Stimulated activated CD8-positive, alpha-beta memory T cell treated with anti-CD3 and anti-CD28 coated beads, Interleukin-7, amount 100 ng/mL, for 1 hour (primary cell): ENCODE measurements at places on chromosomes 4 and X.

DNA sequence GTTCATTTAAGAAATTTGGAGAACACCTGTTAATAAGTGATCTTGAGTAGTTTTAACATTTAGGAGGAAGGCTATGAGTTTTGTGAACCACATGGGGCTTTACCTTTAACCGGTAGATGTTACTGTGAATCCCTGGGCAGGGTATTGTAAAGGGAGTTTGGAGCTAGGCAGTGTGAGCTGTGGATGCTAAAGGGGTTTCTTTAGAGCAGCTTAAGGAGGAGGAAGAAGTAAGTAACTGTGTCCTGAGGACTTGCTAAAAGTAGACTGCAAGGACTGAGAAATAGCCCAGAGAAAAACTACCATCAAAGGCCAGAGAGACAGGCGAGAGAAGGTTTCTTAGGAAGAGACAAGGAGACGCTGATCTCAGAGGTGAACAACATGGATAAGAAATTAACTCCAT, 5.6 kb downstream of the RHOH start:
- no peak for DNase-seq

- no peak for DNase-seq
Measured at GRCh38 chr4:76199664-76200211, 13.9 kb downstream of the SCARB2 start.

DNA sequence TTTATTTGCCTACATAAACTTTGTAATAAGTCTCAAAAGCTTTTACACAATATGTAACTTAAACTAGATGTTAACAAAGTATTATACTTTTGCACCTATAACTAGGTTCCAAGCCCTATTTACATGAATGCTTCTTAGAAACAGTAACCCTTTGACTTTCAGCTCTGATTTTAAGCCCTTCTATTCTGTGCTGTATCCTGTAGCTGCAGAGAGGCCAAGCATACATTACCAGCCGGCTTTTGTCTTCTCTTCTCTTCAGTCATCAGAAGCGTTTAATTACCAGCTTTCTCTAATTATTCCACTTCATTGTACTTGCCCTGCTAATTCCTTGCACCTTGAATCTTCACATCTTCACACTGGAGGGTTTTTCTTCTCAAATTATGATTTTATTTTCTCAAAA, 403.1 kb downstream of the PDGFC start:
- no peak for DNase-seq

- DNase-seq, result no peak
Measured at GRCh38 chr4:27176400-27176799, 315.8 kb downstream of the STIM2 start.

DNA sequence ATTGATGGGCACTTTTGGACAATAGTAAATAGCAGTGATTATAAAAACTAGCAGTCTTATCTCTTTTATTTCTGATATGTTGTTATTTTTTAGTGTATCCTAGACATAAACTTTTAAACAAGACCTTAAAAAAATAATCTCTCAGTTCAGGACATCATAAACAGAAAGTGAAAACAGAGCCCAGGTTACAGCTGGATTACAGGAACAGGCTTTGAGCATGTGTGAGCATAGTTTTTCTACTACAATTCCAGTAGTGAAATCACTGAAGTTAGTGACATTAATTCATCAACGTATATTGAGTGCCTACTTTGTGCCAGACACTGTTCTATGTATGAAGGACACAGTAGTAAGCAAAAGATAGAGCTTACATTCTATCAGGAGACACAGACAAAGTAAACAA, 16.9 kb downstream of the TRIM75 start:
- no peak for DNase-seq

DNA sequence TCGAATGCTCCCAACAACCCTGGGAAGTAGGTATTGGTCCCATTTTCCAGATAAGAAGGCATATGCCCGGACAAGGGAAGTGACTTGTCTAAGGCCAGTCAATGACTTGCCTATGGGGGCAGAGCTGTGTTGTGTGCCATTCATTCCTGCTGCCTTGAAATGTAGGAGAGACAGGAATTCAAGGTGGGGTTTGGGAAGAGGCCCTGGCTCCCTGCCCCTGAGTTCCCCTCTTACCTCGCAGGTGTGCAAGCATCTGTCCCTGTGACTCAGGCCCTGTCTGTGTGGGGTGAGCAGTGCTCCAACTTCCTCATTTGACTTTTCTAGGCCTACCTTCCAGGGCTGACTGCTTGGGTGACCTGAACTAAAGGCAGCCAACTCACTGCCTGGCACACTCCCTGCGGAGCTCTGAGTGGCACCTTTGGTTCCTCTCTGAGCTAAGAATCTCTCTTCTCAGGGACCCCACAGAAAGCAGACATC, 5.1 kb downstream of the EFNB1 start:
- DNase-seq, result no peak

DNA sequence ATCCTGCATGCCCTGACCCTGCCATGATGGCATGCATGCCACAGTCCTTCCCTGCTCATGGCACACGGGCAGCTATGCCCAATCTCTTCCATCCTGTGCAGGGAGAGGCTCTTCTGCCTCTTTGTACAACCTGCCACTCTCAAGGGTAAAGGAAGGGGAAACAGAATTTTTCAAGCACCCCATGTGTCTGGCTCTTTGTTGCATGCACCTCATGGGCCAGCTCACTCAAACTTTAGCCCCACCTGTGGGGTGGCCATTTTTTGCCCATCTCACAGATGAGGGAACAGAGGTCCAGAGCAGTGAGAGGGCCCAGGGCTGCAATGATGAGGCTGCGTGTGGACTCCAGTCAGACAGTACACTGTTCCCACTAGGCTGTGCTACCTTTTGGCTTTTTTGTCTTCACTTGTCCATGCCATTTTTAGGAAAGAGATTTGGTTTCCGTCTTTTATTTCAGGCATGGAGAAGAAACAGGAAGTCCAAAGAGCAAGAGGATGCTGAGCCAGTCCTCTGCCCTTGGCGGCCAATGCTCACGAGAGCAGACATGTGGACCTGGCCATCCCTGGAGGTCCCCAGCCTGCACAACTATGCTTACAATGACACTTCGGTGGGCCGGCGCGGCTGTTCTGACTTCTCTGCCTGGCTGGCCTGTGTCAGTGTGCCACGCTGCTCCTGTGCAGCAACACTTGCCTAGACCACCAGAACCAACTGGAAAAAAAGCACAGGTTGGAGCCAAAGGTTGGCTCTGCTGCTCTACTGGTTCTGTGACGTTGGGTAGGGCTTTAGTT, 45.6 kb downstream of the NSG1 start:
- no peak for DNase-seq

GRCh38 chrX:45743081-45743533, 542.4 kb upstream of the DIPK2B start:
- DNase-seq, result no peak

- DNase-seq, result no peak
Measured at GRCh38 chrX:150844016-150844415, 54.5 kb downstream of the CD99L2 start.

- no peak for DNase-seq
Measured at GRCh38 chrX:8673201-8673600, 58.7 kb downstream of the ANOS1 start.

DNA sequence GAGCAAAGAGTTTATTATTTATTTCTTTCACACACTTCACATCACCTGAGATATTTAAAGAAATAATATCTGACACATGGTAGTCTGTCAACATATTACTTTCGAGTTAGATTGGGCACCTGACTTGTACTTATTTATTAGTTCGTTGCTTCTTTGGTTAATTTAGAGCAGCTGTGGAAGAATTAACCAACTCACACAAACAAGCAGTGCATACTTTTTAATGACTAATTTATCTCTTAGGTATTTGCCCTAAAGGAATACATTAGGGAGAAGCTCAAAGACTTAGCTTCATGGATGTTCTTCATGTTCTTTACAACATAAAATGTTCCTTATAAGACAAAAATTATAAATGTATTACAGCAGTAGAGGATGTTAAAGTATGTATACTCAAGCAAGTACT, 242.9 kb downstream of the ARHGAP24 start:
- DNase-seq, result no peak

DNA sequence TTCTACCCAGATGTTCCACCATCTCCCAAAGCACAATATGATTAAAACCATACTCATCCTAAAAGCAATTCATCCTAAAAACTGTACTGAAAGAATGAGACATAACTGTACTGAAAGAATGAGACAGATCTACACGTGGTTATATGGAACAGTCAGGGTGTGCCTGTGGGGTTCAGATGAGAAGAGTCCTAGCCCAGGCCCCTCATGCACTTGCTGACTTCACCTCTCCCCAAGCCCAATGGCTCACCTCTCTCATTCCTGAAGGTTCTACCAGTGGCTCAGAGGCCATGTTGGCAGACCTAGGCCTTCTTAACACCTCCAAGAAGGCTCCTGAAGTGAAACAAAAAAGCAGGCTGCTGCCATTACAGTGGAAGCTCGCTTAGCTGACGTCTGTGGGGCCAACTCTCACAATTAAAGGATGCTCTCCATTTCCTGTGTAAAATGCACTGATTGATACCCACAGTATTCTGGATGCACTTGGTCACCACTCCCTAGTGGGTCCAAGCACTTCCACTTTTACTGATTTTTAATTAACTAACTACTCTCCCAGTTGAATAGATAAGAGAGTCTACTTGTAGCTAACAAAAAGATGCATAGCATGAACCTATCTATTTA, 3.8 kb downstream of the PLAC1 start:
- DNase-seq, result no peak

- no peak for DNase-seq
Measured at GRCh38 chr4:122775987-122776836, 43.7 kb downstream of the BBS12 start.

- DNase-seq, result no peak
Measured at GRCh38 chr4:102527695-102528283, 26.6 kb downstream of the NFKB1 start.

GRCh38 chrX:47746446-47746845, 87.5 kb upstream of the UXT start:
- DNase-seq, result no peak

- no peak for DNase-seq
Measured at GRCh38 chr4:143961075-143961474, 55.7 kb upstream of the GYPE start.

DNA sequence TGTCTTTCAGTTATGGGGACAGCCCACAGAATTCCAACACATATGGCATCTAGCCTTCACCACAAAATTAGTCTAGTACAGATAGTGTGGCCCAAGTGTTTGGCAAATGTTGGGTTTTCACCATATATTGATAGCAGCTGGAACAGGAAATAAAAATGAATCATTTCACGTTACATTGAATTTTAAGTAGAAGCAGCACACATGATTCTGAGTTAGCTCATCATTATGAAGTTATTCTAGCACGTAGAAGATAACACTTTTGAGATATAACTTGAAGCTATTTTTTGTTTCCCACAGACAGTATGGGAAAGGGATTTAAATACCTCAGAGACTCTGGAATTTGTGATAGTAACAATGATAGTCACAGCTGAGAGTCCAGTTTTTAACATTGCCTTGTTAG, 118.7 kb downstream of the FAT4 start:
- no peak for DNase-seq

DNA sequence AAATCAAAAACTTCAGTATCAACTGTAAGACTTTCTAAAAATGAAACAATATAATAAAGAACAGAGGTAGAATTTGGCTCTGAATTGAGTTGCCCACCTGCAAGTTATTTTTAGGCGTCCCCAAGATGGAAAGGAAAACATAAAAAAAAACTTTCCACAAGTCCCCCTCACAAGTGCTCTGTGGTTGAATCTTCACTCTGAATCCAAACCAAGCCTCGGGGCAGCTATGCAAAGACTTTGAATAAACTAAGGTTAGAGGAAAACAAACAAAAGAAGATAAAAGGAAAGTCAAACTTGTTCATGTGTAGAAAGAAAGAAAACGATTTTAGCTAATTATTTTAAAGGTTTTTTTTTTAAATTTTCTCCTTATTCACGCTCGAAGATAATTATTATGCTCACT, 372.4 kb upstream of the SLIT2 start:
- DNase-seq, result no peak
